Cardiac muscle cell (in vitro differentiated cells and primary cell): ENCODE measurements at places on chromosomes 6 and 20.
A peak's percentile ranks its signal among the peaks of the same experiment; 100 is the strongest.

- DNase-seq = no peak
Observed at GRCh38 chr6:38099221-38099620, 279.7 kb downstream of the ZFAND3 start.

- no peak for DNase-seq
Observed at GRCh38 chr6:125700581-125701353, 48.7 kb upstream of the HEY2 start.

DNA sequence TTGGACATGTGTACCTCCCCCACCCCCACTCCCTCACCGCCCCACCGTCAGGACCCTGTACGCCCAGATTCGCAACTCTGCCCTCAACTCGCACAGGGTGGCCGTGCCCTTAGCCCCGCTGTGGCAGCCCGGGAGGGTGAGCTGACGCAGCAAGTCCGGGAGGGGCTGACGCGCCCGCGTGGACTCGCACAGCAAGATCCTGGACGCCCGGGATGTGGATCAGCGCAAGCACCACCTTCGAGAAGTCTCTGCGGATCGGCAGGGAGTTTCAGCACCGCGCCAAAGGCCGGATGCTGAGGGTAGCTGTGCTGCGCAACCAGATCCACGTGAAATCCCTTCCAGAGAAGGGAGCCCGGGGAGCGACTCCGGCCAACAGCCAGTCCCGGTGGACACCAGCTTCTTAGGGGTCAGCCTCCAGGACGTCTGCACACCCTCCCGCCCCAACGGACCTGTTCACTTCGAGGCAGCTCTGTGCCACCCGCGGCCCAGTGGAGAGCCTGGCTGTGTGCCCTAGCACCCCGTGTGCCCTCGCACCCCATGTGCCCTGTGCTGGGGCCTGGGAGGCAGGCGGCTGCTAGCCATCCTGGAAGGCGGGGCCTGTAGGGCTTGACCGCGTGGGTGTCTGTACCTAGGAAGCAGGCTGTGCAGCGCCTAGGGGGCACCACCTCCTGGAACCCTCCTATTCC is 6.7 kb upstream of the GJA10 start:
- DNase-seq = peak; percentile 25

- no peak for DNase-seq
Observed at GRCh38 chr20:62777528-62777830, 18.8 kb upstream of the MRGBP start.

DNA sequence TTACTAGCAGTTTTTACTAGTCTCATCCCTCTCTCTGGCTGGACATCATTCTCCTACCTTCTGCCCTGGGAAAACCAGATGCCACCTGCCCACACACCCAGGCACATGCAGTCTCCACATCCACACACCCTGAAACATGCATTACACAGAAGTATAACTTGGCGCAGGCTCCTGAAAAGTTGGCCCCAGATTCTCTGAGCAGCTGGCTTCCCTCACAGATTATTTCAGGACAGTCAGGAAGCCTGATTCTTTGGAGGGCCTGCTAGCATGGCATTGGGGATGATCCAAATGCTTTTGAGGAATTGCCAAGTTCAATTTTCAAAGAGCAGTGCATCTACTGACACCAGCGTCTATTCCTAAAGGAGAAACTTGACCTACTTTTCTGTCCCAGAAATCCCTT is 27.8 kb upstream of the KIF16B start:
- peak; percentile 62 for DNase-seq

DNA sequence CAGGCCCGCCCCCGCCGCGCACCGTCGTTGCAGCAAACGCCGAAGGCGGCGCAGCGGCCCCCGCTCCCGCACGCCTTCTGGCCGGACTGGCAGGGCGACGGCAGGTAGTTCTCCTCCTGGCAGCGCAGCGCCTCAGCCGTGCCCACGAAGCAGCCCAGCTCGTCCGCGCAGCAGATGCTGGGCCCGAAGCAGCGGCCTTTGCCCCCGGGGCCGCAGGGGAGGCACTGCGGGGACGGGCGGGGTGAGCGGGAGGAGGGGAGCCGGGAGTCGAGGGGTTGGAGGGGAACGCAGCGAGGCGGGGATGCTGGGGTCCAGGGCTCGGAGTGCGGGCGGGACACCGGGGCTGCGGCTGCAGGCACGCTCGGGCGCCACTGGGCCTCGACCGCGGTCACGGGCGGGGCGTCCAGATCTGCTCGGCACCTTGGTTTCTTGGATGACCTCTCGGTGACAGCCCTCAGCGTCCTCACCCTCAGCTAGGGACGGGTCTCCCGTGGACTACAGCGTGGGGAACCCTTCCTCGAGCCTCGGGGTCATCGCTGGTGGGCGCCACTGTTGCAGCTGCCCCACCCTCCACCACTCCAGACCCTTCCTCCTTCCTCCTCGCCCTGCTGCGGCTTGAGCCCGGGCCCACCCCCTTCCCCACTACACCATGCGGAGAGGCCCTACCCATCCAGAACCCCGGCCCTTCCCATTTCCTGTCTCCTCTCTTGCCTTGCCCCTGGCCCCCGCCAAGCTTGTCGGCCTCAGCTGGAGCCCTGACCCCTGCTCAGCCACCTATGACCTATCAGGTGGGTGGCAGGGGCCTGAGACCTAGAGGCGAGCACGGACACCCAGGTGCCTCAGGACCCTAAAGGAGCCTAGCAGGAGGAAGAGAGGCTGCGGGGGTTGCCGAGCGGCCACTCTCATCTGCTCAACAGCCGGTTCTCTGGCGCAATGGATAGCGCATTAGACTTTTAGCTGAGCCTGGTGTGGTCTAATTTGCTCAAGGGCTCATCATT is 1.3 kb downstream of the AVP start:
- no peak for DNase-seq

GRCh38 chr20:38970302-38970701 is 8.2 kb downstream of the DHX35 start:
- peak; percentile 13 for DNase-seq

DNA sequence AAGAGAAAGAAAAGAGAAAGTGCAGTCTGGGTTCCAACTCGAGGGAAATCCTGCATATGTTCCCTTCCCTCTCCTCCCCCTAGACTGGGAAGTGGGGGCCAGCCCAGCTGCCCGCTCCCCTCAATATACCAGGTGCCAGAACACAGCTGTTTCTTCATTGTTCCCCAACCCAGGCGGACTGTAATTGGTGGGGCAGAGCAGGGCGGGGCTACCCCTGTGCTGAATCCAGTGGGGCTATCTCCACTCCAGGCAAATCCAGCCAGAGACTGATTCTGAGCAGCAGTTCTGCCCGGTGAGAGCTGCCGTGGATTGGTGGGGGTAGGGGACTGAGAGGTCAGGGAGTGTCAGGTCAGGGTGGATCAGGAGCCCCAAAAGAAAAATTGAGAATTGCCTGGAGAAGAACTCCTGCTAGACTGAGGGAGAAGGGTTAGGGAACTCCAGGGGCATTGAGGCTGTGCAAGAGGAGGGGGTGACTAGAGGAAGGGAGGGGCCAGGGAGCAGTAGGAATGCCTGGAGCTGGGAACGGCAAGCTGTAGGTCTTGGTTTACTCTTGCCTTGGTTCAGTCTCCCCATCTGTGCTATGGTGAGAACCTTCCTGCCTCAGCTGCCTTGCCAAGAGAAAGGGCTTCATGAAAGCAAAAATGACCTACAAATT is at the start of gene MYMX:
TSS of gene MYMX (plus strand) at position 250 of the 655 bp plus-strand sequence. CDS start 546 bp downstream, outside the sequence.
- no peak for DNase-seq

GRCh38 chr20:53898556-53898931 is 171.8 kb downstream of the BCAS1 start:
- no peak for DNase-seq

DNA sequence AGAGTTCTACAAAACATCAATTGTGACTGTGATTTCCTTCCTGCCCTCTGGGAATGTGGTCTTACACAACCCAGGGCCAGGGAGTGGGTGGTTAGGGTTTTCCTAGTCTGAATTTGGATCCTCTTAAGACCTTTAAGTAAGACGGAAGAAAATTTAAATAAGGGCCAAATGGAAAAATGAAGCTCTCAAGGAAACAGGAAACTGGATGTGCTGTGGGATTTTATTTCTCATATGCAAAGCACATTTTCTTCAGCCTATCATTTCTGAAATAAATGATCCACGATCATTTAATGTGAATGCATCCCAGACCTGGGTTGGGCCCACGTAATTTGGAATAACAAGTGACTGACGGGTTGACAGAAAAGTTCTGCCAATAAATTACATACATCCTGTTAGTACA is 243.6 kb downstream of the CLIC5 start:
- peak; percentile 14 for DNase-seq

DNA sequence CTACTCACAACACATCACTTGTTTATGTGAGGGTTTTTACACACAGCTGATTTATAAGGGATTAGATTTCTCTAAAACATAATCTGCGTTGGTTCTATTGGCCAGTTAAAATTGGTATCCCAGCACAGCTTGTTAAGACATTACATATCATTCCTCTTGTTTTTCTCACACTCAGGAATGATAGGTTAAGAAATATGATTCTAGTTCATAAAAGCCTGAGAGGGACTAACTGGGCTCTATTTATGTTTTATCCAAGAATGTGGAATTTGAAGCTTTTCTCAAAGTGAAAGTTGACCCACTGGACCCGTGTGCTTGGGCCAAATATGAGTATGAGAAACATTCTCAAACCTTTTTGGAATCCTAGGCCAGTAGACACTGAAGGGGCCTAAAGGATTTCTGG is 117.3 kb downstream of the TMEM170B start:
- no peak for DNase-seq

DNA sequence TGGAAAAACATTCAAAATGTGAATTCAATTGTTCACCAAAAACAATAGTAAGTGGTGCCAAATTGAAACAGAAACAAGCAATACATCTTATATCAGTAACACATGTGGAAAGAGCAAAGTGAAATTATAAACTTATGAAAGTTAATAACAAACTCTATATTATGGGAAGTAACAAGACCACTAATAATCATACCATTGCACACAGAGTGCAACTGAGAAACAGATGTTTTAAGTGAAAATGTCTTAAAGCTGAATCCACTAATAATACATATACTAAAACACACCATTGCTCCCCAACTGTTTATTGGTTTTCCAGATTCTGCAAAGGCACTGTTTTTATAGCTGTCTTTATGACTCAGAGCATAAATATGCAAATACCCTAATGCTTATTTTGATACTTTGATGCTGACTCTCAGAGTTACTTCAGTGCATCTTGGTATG is 292.3 kb downstream of the RFPL4B start:
- no peak for DNase-seq
